Urothelium cell line (cell line): ENCODE measurements at places on chromosomes 3 and 15.

DNA sequence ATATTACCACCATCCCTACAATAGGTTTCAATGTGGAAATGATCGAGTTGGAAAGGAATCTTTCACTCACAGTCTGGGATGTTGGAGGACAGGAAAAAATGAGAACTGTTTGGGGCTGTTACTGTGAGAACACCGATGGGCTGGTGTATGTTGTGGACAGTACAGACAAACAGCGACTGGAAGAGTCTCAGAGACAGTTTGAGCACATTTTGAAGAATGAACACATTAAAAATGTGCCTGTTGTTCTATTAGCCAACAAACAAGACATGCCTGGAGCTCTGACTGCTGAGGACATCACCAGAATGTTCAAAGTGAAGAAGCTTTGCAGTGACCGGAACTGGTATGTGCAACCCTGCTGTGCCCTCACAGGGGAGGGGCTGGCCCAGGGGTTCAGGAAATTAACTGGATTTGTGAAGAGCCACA, 510 bp downstream of the ARL14 start:
- DNase-seq: peak; percentile 17

DNA sequence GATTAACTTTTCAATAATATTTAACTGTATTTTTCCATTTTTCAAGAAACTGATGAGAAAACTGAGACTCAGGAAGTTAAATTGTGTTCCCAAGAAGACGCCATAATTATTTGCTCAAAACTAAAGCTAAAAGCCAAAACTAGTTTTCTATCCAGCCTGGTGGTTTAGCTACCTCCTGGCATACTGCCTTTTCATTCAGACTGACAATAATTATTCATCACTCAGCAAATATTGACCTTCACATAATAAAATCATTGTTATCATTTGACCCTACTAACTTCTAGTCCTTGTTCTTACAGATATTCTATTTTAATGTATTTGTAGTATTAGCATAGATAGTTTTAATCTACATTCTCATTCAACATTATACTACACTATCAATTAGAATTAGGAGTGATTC, 210.6 kb upstream of the GADL1 start:
- DNase-seq: no peak

DNA sequence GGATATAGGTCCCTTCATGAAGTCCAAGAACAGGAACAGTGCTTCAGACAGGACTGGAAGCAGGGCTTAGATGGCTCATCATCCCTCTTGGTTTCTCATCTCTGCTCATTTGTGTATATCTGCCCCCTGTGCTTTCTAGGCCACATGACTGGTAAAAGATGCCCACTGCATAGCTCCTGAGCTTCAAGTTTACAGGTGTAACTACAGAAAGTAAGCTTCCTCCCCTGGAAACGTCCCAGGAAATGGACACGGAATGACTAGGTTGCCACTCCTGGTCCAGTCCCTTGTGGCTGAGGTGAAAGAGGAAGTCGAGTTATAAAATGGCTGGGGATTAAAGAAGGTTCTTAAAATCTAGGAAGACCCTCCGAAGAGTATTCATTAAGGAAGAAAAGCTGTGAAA, 32.5 kb downstream of the MYO5A start:
- no peak for DNase-seq

DNA sequence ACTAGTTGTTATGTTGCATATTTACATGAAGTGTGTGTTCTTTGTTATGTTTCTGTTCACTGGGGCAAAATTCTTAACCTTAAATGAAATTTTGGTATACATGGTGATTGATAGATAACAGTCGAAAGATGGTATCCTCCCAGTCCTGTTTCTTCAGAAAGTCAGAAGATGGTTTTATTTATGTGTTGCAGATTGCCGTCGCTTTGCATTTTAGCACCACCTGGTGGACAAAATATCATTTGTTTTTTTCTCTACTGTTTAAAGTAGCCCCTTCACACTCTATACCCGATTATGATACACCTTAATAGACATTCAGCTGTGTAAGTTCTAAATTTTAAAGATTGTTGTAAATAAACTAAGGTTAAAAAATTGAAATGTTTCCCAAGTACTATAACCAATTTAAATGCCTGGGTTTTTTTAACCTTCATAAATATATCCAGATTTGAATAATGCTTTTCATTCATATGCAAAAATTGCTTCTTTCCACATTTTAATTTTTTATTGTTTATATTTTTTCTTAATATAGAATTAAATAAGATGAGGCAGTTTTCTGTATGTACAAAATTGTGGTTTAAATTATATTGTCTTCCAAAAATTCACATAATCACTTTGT, 152.2 kb downstream of the ALCAM start:
- peak; percentile 40 for DNase-seq

DNA sequence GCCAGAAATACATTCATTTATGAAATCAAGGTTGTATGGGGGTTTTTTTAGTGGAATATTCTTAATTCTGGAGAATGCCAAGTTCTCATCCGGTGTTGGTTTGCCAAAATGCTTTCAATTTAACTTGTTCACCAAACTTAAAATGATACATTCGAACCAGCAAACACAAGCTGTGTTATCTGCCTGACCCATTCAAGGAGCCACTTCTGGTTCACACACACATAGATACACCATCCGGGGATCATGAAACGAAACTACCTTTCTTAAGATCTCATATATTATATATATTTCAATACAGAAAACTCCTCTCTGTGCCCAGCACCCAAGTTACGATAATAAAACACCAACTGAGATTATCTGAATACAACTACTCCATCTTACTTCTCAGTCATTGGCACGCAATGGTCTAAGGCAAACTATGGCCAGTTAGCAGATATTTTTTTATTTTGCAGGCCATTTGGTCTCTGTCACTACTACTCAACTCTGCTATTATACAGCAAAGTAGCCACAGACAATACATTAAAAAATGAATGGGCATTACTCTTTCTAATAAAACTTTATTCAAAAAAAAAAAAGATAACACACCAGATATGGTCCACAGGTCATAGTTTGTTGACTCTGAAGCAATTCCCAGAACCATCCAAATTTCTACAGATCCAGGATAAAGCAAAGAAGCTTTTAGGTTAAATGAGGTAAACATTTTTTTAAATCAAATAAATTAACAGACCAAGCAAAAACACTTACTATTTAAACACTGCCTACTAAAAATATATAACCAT, 89.6 kb downstream of the TBL1XR1 start:
- DNase-seq: no peak

DNA sequence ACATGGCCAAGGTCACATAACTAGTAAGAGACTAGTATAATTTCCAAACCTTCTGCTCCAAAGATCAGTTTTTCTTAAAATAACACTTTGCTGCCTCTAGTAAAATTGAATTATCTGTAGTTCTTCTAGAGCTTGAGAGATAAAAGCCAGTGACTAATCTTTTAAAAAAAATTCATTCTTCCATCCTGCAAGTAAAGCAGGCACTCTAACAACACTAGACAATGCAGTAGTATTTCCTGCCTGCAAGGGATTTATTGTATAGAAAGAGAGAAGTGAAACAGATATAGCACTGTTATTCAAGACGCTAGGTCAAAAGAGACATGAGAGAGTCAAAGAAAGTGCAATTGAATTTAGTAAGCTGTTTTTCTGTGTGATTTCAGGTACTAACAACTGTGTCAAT, 159.5 kb upstream of the TBC1D5 start:
- DNase-seq: no peak

- DNase-seq: no peak
Measured at GRCh38 chr15:57298843-57299550, 77.3 kb upstream of the CGNL1 start.

DNA sequence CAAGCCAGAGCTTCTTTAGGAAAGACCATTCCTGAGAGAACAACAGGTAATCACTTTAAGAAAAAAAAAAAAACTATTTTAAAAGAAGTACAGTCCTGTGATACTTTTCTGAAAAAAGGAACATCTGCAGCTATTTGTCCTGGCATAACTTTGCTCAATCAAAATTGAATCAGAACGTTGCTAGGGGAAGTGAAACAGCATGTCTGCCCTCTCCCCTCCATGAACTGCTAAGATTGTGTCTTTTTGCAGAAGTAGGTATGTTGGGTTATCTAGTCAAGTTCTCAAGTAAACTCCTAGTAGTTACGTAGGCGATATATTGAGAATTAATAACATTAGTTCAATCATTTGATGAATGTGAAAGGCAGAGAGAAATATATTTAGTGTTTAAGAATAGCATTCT, 1013.3 kb downstream of the TUSC7 start:
- DNase-seq: no peak

GRCh38 chr3:170494766-170495165, 76.1 kb downstream of the CLDN11 start:
- no peak for DNase-seq

DNA sequence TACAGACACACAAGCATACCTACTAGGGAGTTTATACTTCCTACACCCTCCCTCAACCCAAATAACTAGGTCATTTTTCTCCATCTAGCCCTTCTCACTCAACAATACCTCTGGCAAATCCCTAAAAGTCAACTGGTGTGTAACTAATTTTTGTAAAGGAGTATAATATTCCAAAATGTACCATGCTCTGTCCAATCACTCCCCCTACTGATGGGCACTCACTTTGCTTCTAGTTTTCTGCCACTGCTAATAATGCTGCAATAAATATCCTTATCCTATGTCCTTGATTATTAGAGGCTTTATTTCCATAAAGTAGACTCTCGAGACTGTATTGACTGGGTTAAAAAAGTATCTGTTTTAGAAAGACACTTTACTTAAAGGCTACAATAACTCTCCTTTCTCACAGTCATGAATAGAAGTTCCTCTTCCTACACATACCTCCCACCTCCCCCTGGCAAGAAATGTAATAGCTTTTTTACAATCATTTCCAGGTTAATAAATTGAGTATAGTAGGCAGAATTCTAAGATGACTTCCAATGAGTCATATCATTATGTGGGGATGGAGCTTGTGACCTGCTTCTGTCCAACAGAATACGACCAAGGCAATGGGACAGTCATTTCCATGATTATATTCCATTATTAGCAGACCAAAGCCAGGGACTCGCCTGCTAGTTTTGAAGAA, 30.0 kb downstream of the SHQ1 start:
- DNase-seq: peak; percentile 15

- no peak for DNase-seq
Measured at GRCh38 chr3:143875546-143875945, 27.3 kb upstream of the SLC9A9 start.

DNA sequence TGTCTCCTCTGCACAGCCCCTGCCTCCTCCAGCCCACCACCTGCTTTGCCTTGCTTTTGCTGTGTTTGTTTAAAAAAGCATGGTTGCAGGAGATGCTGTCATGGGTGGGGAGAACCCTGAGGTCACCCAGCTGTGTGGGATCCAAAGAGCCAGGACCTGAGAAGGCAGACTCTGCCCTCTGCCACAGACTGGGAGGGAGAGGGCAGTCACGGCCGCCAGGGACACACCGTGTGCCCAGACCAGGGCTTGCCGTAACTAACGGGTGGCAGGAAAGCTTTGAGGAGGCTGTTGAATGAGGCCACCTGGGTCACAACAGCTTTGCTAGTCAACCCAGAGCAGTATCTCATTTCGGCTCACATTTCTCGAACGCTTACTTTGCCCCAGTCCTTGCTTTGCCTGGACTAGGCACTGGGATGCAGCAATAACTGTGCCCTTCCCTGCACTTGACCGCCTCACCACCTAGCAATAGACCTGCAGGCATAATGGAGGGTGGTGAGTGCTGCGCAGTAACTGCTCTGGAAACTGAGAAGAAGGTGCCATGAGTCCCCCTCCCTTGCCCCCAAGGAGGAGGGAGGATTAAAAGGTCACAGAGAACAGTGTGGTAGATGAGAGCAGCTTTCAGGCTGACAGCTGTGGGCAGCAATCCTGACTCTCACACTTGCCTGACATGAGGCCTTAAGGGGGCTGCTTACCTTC, 55.0 kb upstream of the CTDSPL start:
- no peak for DNase-seq

- no peak for DNase-seq
Measured at GRCh38 chr3:152790651-152791387, 44.1 kb upstream of the P2RY1 start.

- no peak for DNase-seq
Measured at GRCh38 chr15:25930931-25931330, 67.8 kb upstream of the ATP10A start.

- DNase-seq: peak; percentile 73
Measured at GRCh38 chr3:43759297-43759782, 68.6 kb downstream of the ABHD5 start.

GRCh38 chr15:99969261-99969920, 236.2 kb upstream of the LYSMD4 start:
- no peak for DNase-seq

DNA sequence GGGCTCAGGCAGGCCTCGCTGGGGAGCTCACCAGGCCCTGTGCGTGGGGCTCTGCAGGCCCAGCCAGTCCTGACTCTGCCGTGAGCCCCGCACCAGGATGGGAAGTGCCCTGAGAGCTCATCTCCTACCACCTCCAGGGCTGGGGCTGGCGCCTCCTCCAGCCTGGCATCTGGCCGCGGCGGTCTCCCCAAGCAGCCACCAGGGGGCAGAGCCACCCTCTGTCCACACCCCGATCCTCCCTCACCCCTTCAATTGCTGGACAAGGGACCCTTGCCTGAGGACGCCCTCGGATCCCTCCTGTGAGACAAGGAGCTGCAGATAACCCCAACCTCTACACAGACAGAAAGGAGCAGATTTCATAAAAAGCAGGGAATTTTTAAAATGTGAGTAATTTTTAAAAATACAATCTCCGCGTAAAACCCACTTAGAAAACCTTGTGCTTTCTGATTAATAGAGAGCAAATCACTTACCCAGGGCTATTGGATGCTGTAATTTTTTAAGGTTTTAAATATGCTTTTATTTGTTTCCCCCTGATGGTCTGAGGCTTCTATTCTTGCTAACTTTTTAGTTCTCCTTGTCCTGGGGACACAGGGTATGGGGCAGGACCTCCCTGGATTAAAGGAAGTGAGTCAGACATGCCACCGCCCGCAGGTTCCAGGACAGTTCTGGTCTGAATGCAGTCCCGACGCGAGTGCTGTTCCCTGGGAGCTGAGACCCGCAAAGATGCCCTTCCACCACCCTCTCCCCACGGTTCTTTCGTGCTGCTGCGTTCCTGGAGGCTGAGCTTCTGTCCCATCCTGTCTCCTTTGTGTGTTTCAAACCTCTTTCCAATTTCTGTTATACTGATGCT, 52.3 kb upstream of the CHRNA7 start:
- peak; percentile 75 for DNase-seq

DNA sequence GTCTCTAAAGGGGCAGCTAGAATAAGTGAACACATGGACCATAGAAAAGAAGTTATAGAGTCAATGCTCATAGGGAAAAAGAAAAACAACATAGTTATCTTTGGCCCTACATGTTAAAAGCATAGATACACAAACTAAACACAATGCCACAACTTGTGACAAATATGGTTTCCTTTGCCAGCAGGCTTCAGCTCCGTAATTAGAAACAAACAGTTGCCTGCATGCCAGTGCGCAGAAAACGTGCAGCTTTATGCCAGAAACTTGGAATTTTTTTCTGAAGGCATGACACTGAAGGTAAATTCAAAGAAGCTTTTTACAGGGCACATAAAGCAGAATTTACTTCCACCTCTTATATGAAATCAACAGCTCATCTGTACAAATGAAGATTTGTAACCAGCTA, 2.2 kb upstream of the CPNE4 start:
- no peak for DNase-seq
